Renal pelvis (tissue), 12 donors: ENCODE measurements at places on chromosomes 12 and 14. TPM values are rescaled to one million over a fixed set of nuclear protein-coding genes. Genes with fewer than 3 reads are reported as not detected.

DNA sequence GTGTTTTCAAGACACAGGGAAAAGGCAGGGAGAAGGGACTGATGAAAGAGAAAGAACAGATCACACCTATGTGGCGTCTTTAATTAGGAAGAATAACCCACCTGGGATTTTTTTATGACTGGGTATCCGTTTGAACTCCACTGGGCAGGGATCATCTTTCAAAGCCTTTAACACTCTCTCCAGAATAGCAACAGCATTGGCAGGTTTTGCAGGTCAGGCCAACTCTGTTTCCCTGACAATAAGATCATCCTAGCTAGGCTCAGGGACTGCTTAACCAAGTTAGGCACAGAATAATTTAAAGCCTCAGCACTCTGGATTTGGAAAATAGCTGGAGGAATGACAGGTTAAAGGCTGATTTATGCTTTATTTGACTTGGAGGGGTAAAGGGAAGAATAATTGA lies 117.6 kb downstream of the SUDS3 start:
- no peak for DNase-seq

GRCh38 chr12:91140026-91140931 lies 29.0 kb upstream of the LUM start:
- DNase-seq: peak; percentile 38

DNA sequence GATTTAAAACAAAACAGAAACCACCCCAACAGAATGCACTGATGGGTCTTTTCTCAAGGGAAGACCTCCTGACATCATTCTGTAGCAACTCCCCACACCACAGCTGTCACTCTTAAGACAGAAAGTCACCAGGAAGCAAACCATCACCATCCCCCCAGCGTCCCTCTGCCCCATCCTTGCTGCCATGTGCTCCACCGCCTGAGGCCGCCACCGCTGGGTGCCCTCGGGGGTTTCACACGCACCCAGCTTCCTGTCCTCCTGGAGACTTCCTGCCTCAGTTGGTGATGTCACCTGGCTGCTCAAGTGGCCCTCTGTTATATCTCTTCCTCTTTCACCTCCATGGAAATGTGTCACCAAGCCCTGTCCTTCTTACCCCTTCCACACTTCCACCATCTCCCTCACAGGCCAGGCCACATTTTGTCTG lies 71.4 kb upstream of the GPR68 start:
- DNase-seq: no peak

DNA sequence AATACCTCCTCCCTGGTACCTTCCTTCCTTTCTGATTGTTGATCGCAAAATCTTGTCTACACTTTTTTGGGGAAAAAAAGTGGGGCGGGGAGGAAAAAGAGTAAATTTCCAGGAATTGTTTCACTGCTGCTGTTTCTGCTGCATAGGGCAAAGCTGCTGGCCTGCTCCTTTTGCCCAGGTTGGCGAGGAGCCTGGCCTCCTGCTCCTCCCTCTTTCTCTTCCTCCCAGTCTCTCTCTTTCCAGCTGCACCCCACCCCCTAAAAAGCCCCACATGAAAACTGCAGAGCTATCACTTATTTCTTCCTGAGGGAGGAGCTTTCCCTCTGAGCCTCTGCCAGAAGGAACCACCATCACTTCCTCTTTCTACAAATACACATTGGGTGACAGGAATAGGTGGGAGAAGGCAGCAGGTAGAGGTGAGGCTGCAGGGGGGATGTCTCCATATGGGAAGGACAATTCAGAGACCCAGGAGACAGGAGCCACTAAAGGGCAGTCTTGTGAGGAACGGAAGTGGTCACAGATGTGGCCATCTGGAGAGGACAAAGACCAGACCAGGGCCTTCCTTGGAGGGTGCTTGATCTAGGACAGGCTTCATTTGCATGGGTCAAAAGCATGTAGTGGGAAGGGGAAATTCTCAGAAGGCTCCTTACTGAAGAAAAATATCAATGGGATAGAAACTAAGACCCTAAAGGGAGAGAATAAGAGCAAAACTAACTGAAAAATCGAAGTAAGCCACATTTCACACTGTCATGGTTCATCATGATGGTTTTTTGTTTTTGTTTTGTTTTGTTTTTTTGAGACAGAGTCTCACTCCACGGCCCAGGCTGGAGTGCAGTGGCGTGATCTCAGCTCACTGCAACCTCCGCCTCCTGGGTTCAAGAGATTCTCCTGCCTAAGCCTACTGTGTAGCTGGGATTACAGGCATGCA lies 14.8 kb downstream of the ZBTB39 start:
- no peak for DNase-seq

- DNase-seq: no peak
These were observed 327.0 kb downstream of the SEC23A start for GRCh38 chr14:38775986-38776385.

- DNase-seq: no peak
These were observed 251.1 kb upstream of the BTG1 start for GRCh38 chr12:92396647-92397252.

DNA sequence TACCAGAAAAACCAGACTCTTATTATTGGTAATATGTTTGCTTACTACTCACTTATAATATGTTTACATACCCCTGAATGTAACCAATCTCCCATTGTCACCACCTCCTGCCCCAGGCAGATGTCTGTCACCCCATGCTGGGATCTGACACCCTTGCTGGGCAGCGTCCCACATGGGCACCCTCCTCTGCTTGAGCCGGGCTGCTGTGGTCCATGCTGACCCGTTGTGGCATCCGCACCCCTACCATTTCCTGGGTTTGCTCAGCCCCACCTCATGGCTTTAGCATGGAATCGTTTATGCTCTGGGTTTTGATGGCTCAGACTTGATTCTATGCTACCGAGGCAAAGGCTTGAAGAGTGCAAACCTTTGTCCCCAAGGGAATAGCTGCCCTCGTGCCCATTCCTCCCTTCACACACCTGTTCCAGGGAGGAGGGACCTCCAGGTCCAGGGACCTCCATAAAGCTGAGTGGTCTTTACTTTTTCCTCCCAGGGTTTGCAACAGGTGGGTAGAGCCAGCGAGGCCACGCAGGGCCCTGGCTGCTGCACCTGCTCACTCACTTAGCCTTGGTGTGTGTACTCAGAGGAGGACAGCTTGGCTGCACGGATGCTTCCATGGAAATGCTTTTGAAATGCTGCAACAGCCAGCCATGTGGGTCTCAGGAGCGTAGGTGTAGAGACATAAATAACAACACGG lies 68.7 kb downstream of the PRMT8 start:
- DNase-seq: no peak

GRCh38 chr12:46259713-46260112 lies 9.1 kb downstream of the SLC38A1 start:
- no peak for DNase-seq

DNA sequence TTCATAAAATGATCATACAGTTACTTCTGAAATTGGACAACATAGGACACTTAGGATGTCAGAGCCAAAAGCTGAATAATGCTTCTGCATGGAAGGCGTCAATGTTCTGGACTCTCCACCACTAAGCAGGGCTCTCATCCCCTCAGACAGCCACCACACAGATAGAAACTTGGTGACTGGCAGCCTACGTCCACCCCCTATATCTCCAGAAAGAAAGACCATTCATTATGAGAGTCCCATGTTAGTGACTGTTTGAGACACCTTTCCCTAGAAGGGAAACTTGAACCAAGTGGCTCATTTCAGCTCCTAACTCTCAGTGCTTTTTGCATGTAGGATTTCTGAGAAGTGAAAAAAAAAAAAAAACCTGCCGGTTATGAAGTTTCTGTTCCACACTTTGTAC lies 251.0 kb upstream of the FKBP4 start:
- DNase-seq: no peak

GRCh38 chr14:72270147-72270727 lies 338.0 kb downstream of the RGS6 start:
- no peak for DNase-seq

DNA sequence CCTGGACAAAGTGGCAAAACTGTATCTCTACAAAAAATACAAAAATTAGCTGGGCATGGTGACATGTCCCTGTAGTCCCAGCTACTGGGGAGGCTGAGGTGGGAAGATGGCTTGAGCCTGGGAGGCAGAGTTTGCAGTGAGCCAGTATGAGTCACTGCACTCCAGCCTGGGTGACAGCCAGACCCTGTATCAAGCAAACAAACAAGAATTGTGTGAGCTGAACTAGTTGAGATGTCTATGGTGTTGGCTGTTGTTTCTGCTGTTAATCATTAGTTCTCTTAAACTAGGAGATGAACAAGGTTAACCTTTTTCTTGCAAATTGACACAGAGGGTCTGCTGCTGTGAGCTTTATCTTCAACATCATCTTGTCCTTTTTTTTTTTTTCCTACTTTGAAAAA lies 23.6 kb downstream of the RASSF3 start:
- DNase-seq: no peak

DNA sequence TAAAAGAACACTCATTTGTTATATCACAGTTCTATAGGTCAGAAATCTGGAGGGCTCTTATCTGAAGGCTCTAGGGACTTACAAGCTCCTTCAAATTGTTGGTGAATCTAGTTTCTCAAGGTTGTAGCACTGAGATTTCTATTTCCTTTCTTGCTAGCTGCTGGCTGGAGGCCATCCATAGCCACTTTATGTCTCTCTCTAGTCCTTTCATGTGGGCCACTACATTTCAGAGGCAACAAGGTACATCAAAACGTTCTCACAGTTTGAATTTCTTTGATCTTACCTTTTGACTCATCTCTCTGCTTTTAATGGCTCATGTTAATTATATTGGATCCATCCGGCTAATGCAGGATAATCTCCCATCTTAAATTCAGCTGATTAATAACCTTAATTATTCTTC lies 286.8 kb downstream of the DIO2 start:
- no peak for DNase-seq

- DNase-seq: no peak
These were observed 21.7 kb downstream of the XRCC3 start for GRCh38 chr14:103693515-103693914.

GRCh38 chr12:67377541-67377940 lies 108.4 kb downstream of the CAND1 start:
- no peak for DNase-seq

DNA sequence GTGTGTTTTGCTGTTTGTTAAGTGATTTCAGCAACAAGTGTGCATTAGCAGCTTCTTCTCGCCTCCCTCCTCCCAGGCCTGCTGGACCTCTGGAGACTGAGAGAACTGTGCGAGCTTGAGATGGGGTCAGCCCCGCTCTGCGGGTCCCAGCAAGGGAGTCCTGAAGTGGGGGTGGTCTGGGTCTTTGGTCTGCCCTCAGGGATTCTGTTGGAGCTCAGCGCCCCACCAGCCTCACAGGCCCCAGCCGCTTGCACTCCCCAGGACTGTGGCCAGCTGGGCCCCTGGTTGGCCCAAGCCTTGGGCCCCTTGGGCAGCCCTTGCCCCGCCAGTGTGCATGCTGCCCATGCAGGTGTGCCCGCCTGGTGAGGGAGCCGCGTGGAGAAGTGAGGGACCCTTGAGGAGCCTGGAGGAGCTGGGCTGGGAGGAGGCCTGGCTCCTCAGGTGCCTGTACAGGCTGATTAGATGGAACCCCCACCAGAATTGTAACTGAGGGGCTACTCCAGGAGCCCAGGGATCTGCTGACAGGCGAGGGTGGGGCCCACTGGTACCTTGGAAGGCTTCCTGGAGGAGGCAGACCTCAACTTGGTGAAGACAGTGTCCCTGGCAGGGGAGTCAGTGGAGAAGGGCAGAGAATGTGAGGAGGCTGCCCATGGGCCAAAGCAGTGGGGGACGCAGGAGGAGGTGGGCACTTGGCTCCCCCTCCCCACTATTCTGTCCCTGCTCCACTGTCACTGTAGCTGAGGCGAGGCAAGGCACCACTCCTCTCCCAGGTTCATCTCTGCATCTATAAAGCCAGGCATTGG lies 56.7 kb downstream of the BEGAIN start:
- no peak for DNase-seq

DNA sequence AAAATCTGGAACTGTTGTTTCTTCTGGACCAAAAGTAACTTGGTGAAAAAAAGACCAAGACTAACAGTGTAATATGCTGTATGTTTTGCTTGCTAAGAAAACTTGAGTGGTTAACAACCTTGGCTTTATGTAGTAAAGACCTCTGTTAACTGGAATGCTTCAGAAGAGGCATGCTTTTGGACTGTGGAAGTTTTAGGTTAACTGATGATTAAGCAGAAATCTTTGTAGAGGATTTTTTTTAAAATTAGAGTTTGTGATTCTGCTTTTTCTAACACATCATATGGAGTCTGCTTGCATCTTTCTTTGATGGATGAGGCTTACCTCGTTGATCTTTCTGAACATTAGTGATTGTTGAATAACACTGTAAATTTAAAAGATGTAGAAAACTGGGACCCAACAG lies 17.5 kb downstream of the PELI2 start:
- DNase-seq: no peak

GRCh38 chr12:11953523-11953922 lies 117.2 kb upstream of the BCL2L14 start:
- DNase-seq: no peak

- no peak for DNase-seq
These were observed 93.4 kb upstream of the ESRRB start for GRCh38 chr14:76282581-76282980.

- DNase-seq: no peak
These were observed 169.0 kb downstream of the ETNK1 start for GRCh38 chr12:22794017-22794416.

DNA sequence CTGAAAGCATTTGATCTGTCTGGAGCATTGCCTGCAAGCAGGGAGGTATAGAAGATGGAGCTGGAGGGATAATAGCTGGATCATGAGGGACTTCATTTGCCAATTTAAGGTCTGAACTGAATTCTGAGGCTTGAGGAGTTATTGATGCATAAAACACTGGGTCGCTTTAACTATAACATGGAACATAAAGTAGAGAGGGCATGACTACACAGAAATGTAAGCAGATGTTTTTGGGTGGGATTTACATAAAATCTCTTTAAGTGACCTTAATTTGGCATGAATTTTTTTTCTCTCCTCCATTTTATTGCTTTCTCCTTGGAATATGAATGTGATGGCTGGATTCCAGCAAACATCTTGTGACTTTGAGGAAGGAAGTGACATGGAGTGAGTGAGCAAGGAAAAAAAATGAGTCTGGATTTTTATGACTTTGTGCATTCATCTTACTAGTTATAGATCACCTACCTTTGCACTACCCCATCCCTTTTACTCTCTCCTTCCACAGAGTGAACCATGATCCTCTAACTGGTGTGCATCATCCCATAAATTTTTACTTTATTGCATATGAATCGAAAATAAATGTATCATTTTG lies 356.0 kb downstream of the DUSP6 start:
- DNase-seq: no peak

GRCh38 chr14:40221428-40221827 lies 789.2 kb upstream of the FBXO33 start:
- DNase-seq: peak; percentile 8

GRCh38 chr14:75717729-75718128 lies 56.7 kb downstream of the TTLL5 start:
- DNase-seq: no peak

ZDHHC22 gene
- polyA plus RNA-seq: 0.64 TPM

LYZ gene
- 33.3 TPM for polyA plus RNA-seq

MANSC4 gene
- 0.51 TPM for polyA plus RNA-seq

TAS2R9 gene
- not detected for polyA plus RNA-seq

AP4S1 gene
- polyA plus RNA-seq: 17.8 TPM

RASAL1 gene
- polyA plus RNA-seq: 9.9 TPM

VWF gene
- polyA plus RNA-seq: 18.1 TPM

GLIPR1L2 gene
- polyA plus RNA-seq: 2.2 TPM

NOC4L gene
- 16.1 TPM for polyA plus RNA-seq

PELI2 gene
- 29.1 TPM for polyA plus RNA-seq

ASPG gene
- 14.9 TPM for polyA plus RNA-seq

DHRS2 gene
- polyA plus RNA-seq: 62.0 TPM

KRT72 gene
- not detected for polyA plus RNA-seq

APOF gene
- 0.13 TPM for polyA plus RNA-seq

CCDC38 gene
- polyA plus RNA-seq: 0.99 TPM
